ENCODE measurements at places on chromosomes 11 and 22. TPM values are rescaled to one million over a fixed set of nuclear protein-coding genes. Genes with fewer than 3 reads are reported as not detected.

The FAM180B gene
- total RNA-seq = 1.7 TPM

The BCO2 gene
- 6.1 TPM for total RNA-seq

The OR5D16 gene
- not detected for total RNA-seq

- no peak overlapping the region for H3K27ac ChIP-seq
- H3K27me3 ChIP-seq = no peaks in the 10 kb centered on the region
- H3K4me3 ChIP-seq = no peak overlapping the region
- no peak for DNase-seq
- H3K36me3 ChIP-seq = no peaks in the 10 kb centered on the region
Observed at GRCh38 chr11:81644239-81644840, 1089.3 kb downstream of the FAM181B start.

GRCh38 chr22:33116841-33117547 lies 58.8 kb upstream of the SYN3 start:
- H3K36me3 ChIP-seq = no peaks in the 10 kb centered on the region
- H3K4me1 ChIP-seq = no peaks in the 10 kb centered on the region
- no peaks in the 10 kb centered on the region for H3K27me3 ChIP-seq
- H3K4me3 ChIP-seq = no peak overlapping the region
- no peak for DNase-seq

DNA sequence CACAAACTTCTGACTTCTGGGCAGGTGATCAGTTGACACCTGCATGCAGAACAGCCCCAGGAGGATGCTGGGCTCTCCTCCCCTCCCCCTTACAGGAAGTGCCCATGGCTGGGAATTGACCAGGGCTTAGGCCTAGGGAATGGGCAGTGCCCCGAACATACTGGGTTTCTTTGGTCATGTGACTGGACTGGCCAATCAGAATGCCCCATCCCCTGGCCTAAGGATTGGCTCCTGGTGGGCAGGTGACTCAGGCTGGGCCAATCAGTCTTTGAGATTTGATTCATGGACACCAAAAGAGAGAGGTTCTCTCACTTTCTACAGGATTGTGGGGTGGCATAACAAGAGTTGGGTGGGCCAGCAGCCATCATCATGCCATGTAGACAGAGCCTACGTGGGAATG lies 37.1 kb downstream of the MCM5 start:
- no peak overlapping the region for H3K4me3 ChIP-seq
- no peak overlapping the region for H3K27ac ChIP-seq
- DNase-seq = no peak
- no peaks in the 10 kb centered on the region for H3K4me1 ChIP-seq
- no peaks in the 10 kb centered on the region for H3K36me3 ChIP-seq

DNA sequence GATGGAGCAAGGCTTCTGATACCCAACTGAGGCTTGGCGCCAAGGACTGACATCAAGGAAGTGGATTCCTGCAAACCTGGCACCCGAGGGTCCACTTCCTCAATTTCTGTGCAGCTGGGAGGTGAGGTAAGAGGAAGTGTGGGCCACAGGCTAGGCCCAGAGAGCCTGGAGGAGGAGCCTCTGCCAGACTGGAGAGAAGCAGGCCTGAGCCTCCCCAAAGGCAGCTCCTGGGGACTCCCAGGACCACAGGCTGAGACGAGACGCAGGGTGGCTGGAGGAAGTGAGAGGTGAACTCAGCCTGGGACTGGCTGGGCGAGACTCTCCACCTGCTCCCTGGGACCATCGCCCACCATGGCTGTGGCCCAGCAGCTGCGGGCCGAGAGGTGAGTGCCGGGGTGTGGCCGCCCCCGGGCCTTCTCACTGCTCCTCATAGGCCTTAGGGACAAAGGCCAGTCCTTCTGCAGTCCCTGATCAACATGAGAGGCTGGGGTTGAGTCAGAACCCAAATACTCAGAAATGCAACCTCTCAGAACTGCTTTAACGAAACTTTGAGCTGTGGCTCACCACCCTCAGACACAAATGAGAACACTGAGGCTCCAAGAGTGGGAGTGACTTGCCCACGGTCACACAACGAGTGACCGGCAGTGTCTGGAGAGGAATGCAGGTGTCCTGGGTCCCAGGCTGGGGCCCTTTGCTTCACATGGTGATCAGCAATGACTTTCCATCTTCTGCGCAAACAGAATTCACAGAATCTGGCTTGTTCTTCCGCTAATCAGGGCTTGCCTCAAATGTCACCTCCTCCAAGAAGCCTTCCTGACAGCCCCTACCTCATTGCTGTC lies at the start of gene NCF4:
NCF4 (plus strand) TSS at position 186 of the 839 bp plus-strand sequence; CDS start at position 352, 166 bp downstream.
- H3K27me3 ChIP-seq = no peaks in the 10 kb centered on the region
- no peak within 1 kb of the TSS for H3K27ac ChIP-seq
- DNase-seq = no peak
- H3K4me3 ChIP-seq = no peak within 1 kb of the TSS
- no peaks in the 10 kb centered on the region for H3K4me1 ChIP-seq
- no peaks in the 10 kb centered on the region for H3K36me3 ChIP-seq
